Activated T-cell treated with anti-CD3 and anti-CD28 coated beads for 4 hours (primary cell): ENCODE measurements at places on chromosomes 4 and X.

DNA sequence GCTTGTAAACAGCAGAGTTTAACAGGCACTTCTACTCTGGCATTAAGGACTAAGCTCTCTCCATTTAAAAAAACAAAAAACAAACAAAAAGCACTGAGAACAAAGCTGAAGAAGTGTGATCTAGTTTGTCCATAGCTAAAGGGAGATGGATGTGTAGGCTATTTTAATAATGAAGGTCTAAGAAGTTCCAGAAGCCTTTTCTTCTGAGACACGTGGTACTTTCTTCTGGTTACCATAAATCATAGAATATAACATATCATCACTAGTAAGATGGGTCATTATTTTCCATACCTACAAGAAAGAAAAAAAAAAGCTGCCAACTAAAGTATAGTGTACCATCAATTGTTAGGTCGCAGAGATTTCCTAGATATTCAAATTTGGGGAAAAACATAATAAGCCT lies 722 bp upstream of the NBDY start:
- no peak for DNase-seq

GRCh38 chrX:2517055-2517454 lies 16.3 kb upstream of the DHRSX start:
- no peak for DNase-seq

GRCh38 chr4:177546745-177547144 lies 104.5 kb upstream of the AGA start:
- no peak for DNase-seq

DNA sequence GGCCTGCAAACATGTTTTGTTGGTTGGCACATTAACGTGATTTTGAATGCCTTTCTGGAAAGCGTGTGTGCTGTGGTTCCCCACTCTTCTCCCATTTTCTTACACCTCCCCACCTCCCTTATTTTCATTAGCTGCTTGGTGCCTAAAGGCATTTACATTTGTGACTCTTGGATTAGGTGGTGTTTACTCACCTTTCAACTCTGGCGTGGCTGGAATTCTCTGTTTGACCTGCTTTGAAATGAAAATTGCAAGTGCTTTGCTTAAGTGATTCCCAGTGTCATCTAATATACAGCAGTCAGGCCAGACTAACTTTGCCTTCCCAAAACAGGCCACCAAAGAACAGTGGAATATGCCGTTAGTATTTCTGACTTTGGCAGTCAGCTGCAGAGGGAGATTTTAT lies 80.5 kb downstream of the NHSL2 start:
- no peak for DNase-seq

- no peak for DNase-seq
Observed at GRCh38 chr4:25378437-25378743, 1.3 kb downstream of the ANAPC4 start.

DNA sequence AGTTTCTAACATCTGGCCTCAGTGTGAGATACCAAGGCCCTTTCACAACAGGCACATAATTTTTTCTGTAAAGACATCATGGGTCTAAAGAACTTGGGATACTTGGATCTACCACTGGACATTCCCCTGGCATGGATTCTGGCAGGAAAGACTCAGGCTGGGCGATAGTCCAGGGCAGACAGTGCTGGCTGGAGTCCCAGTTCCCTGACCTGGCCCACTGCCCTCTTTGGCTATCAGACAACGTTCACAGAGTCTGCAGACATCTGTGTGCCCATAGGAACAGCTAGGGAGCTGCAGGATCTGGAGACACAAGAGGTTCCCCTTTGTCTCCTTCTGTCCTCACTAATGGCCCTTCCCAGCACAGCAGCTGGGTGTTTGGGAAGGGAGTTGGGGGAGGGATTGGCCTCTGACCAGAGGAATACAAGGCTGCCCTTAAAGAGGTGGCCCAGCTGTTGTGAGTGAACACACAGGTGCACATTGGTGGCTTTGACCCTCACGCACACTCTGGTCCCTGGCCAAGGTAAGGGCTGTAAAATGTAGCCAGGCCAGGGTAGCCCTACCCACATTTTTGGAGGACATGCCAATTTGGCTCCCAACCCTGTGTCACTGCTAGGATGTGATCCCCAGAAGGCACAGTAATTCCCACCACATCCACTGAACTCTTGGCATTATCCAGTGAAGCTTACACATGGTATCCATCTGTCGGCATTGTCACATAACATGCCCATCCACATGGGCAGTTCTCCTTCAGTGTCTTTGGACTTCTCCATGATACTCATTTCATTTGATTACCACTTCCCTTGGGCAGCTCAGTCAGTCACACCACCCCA lies 72.3 kb downstream of the SOX3 start:
- no peak for DNase-seq

- no peak for DNase-seq
Observed at GRCh38 chrX:41734530-41734929, 10.5 kb downstream of the GPR82 start.

- DNase-seq, result no peak
Observed at GRCh38 chr4:81431971-81432370, 39.7 kb downstream of the RASGEF1B start.

- no peak for DNase-seq
Observed at GRCh38 chr4:187127456-187127855, 403.8 kb upstream of the FAT1 start.

DNA sequence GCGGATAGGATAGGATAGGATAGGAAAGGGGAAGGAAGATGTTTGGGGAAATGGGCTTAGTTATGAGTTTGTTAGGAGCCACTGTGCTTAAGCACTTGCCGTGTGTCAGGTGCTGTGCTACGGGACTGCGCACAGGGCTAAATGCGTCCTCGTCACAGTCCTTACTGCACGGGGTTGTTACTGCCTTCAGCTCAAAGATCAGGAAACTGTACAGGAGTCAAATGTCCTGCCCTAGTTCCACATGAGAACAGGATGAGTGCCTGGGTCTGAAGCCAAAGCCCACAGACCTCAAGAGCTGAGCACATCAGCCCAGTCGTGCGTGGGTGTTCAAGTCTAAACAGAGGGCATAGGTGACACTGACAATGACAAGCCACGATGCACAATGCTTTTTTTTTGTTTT lies 15.0 kb downstream of the ACSL1 start:
- no peak for DNase-seq

DNA sequence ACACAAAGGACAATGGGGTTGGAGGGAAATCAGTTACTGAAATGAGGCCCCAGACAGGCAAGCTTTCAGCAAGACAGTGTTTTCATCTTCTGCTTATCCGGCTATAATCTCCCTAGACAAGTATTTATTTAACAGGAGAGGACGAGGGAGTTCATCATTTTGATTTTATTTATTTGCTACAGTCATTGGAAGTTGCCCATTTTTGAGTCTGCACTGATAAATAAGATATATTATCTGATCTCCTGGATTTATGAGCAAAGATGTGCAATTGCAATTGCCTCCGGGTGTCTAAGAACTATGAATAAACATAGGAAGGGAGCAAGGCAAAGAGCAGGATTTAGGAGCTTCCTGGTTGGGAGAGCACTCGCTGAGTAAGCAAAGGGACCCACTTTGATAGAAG lies 263.2 kb upstream of the EDA2R start:
- DNase-seq, result no peak

DNA sequence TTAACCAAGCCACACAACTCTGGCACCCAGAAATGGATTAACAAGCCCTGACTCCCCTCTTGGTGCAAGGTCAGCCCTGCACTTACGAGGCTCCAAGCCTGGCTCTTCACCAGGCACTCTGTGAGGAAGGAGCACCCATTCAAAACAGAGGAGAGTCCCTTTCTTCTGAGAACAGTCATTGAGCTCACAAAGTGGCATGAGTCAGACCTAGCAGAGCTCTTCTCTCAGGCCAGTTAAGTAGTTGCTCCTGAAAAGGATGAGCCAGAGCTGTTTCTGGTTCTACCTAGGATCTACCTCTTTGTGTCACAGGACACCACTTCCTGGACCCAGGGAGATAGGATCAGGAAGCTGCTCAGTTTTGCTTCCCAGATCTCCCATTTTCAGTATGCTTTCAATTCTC lies 48.2 kb downstream of the EVC2 start:
- no peak for DNase-seq

DNA sequence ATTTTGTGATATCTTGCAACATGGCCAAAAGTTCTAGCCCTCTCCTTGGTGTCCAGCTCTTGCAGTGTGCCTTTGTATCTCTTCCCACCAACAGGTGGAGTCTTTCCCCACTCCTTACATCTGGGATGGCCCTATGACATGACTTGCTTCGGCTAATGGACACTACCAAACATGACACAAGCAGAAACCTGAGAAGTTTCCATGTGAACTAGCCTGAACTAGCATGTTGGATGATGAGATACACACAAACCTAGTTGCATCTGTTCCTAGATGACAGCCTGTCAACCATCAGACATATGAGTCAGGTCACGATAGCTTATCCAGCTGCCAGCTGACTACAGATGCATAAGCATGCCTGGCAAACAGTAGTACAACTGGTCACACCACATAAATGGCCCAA lies 207.5 kb upstream of the FTHL17 start:
- DNase-seq, result no peak

DNA sequence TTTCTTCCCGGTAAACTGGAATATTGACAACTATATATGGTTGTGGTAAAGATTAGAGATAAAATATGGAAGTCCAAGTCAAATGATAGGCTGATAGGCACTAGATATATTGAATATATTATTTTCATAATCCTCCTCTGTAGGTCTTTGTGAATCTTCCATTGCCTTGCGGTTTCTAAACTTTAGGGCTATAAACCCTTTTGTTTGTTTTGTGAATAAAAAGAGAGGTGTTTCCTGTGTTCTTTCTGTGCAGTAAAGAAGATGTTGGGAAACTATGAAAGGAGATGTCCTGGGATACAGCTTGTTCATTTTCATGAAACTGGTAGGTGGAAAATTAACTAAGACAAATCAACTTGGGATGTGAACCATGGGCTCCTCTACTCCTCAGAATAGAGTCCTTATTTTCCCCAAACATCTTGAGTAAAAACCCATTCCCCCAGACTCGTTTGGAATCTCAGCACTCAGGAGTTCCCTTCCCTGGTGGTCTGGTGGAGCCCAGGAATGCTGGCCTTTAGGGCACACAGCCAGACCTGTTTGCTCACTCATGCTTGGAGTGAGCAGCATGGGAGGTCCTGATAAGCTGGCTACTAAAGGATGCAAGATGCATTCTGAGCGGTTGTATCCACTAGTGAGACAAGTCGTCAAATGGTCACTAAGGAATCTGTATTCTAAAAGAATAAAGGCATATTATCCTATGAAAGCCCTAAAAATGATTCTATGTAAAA lies 22.2 kb downstream of the PRDM8 start:
- no peak for DNase-seq

- no peak for DNase-seq
Observed at GRCh38 chr4:871484-871883, 45.6 kb upstream of the CPLX1 start.

DNA sequence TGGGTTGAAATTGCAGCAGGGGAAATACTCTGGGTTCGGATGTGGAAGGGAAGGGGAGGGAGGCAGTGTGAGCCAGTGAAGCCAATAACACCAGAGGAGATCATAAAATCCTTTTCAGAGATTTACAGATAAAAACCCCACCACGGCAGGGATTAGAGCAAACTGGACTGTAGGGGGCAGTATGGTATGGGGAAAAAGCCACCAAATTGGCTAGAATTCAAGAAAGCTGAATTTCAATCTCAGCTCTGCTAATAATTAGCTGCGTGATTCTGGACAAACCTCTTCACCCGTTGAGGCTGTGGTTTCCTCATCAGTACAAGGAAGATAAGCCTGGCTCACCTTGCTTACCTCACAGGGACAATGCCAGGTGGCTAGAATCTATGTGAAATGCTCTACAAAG lies 108.1 kb downstream of the ATG4A start:
- DNase-seq, result no peak

GRCh38 chrX:110691446-110691845 lies 104.2 kb downstream of the CHRDL1 start:
- no peak for DNase-seq
